ENCODE measurements at places on chromosomes 6 and 20. TPM values are rescaled to one million over a fixed set of nuclear protein-coding genes. Genes with fewer than 3 reads are reported as not detected.

DNA sequence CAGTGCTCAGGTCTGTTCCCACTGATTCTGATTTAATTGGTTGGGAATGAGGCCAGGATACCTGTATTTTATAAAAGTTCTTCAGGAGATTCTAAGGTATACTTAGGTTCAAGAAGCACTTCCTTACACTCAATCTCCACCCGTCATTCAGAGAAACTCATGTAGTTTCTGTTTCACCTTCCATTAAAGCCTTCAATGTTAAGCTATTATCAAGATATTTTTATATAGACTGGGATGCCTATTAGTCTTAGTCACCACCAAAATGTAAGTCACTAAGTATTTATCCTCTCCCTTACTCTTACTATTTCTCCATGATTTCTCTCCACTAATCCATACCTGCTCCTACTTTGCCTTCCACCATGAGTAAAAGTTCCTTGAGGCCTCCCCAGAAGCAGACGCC lies 38.1 kb upstream of the GCLC start:
- DNase-seq = no peak

DNA sequence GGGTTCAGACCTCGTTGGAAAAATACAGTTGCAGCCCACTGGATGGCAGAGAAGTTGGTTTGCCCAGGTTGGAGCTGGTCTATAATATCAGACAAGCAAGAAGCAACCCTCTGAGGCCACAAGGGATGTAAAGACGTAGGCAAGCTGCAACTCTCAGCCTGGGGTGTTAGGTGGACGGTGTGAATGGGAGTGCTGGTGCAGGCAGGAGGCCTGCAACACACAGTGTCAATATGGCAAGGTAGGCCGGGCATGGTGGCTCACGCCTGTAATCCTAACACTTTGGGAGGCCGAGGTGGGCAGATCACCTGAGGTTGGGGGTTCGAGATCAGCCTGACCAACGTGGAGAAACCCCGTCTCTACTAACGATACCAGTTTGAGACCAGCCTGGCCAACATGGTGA lies 10.5 kb downstream of the VPS16 start:
- no peak for DNase-seq

GRCh38 chr6:134689641-134690040 lies 260.3 kb downstream of the ALDH8A1 start:
- no peak for DNase-seq

DNA sequence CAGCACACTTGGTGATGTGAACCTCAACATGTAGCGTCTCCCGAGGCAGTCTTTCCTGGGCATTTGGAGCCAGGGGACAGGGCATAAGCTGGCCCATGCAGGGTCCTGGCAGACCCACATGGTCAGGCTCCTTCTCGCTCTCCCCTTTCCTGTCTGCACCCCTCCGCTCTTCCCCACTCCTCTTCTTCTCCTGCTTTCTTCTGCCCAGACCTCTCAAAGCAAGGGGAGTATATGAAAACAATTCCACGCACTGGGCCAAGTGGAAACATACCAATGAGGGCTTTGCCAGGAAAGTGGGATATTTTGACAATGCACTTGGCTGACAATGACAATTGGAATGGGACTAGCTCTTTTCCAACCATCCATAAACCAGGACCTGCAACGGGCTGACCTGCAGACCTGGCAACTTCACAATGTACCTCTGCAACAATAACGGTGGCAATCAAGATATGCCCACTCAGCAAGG lies 58.9 kb upstream of the TRAF3IP2 start:
- DNase-seq = no peak

- no peak for DNase-seq
Measured at GRCh38 chr6:92150553-92150952, 1268.8 kb downstream of the EPHA7 start.

GRCh38 chr20:859751-860231 lies 26.3 kb downstream of the FAM110A start:
- DNase-seq = no peak

GRCh38 chr6:82842721-82843120 lies 222.9 kb downstream of the UBE3D start:
- DNase-seq = no peak

GRCh38 chr20:57470212-57470522 lies 54.8 kb downstream of the CTCFL start:
- no peak for DNase-seq

DNA sequence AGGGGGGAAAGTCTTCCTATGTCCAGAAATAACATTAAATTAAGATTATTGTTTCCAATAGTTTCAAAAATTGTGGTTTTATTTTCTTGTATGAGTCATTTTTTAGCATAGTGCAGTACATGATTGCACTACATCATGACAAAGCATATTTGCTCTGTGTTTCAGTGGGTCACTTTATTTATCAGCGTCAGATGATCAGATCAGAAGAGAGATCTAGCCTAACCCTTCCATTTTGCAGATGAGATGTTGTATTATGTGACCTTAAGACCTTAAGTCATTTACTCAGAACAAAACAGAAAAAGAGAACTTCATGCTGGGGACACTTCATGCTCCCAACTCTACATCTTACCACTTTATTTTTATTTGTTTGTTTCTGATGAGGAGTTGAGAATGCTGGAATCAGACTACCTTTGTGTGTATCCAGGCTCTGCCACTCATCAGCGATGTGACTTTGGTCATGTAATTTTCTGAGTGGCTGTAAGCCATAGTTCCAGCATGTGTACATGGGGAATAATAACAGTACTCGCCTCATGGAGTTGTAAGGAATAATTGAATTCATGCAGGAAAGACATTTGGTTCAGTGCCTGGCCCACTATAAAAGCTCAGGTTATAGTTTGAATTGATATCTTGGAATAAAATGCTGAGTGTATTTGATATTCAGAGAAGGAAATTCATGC lies 13.5 kb downstream of the EYA4 start:
- DNase-seq = no peak

DNA sequence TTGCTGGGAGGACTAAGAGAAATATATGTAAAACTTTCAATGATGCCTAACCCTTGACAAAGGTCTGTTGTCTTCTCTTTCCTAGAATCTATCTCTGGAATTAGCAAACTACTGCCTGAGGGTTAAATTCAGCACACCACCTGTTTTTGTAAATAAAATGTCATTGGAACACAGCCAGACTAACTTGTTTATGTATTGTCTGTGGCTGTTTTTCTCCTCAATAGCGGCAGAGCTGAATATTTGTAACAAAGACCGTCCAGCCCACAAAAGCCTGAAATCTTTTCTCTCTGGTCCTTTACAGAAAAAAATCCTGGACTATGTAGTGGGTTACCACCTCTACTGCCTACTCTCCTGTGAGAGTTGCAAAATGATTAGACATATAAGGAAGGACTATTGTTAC lies 33.3 kb upstream of the SYNDIG1 start:
- DNase-seq = no peak

GRCh38 chr6:134216301-134217010 lies 101.5 kb downstream of the SGK1 start:
- peak; percentile 68 for DNase-seq

Gene MCHR2
- total RNA-seq = not detected

Measured in B cell (primary cell).